ENCODE measurements at places on chromosomes 12 and 14.

- H3K27me3 ChIP-seq, result no peaks in the 10 kb centered on the region
- H3K4me3 ChIP-seq, result no peak overlapping the region
- H3K4me1 ChIP-seq, result no peaks in the 10 kb centered on the region
- DNase-seq, result no peak
Measured at GRCh38 chr12:30533558-30534265, 162.0 kb downstream of the IPO8 start.

- DNase-seq, result no peak
- no peak overlapping the region for H3K27ac ChIP-seq
- H3K4me3 ChIP-seq, result no peak overlapping the region
- H3K36me3 ChIP-seq, result no peaks in the 10 kb centered on the region
- no peaks in the 10 kb centered on the region for H3K4me1 ChIP-seq
Measured at GRCh38 chr12:40198601-40199000, 26.2 kb upstream of the LRRK2 start.

DNA sequence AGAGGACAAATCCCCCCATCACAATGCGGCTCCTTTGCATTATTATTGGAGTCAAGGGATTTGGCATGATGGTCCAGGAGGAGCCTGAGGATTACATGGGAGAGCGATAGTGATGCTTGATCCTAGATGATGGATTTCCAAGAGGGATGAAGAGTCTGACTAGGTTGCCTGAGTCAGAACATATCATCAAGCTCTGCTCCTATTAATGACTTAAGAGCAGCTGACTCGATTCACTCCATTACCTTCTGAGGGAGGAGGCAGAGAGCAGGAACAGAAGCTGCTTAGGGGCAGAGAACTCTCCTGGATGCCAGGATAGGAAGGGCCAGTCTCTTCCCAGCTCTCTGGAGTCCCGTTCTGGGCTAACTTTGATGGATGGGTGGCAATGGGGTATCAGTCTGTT lies 54.0 kb upstream of the CISTR start:
- H3K27me3 ChIP-seq, result peaks cover 10% of the 10 kb centered on the region
- H3K36me3 ChIP-seq, result no peaks in the 10 kb centered on the region
- H3K27ac ChIP-seq, result no peak overlapping the region
- DNase-seq, result no peak
- H3K4me3 ChIP-seq, result no peak overlapping the region

GRCh38 chr12:105955976-105956375 lies 182.8 kb downstream of the NUAK1 start:
- H3K27me3 ChIP-seq, result no peaks in the 10 kb centered on the region
- no peaks in the 10 kb centered on the region for H3K36me3 ChIP-seq
- no peak for DNase-seq
- no peak overlapping the region for H3K4me3 ChIP-seq

DNA sequence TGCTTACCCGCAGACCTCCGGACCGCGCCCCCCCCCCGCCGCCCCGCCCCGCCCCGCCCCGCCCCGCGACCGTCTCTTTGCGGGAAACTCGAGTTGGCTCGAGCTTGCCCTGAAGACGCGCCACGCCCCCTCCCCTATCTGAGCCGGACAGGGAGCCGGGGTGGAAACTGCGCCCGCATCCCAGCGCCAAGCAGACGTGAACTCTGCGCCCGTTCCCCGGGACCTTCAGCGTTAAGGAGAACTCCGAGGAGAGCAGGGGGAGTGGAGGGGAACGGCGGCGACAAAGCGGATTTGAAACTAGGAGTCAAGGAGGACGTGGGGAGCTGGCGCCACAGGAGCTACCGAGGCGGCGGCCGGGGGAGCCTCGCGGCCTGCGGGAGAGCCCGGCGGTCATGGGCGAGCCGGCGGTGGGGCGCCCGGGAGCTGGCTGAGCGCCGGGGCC lies at the start of gene KCNK13:
Gene KCNK13 (plus strand): TSS at position 310 of the 442 bp plus-strand sequence. CDS start 212 bp downstream, outside the sequence.
- peaks cover 29% of the 10 kb centered on the region for H3K4me1 ChIP-seq
- H3K36me3 ChIP-seq, result no peaks in the 10 kb centered on the region
- peaks cover 46% of the 10 kb centered on the region for H3K27me3 ChIP-seq
